ENCODE measurements at places on chromosomes 13 and 19. TPM values are rescaled to one million over a fixed set of nuclear protein-coding genes. Genes with fewer than 3 reads are reported as not detected.

The FCAR gene
- 0.21 TPM for polyA plus RNA-seq

The ZNF90 gene
- polyA plus RNA-seq: 17.9 TPM

The AP2S1 gene
- 92.3 TPM for polyA plus RNA-seq

The RASIP1 gene
- 15.7 TPM for polyA plus RNA-seq

The SMIM24 gene
- polyA plus RNA-seq: 532 TPM

The PGLYRP2 gene
- 0.04 TPM for polyA plus RNA-seq

The SIGLEC14 gene
- polyA plus RNA-seq: 0.25 TPM

GRCh38 chr13:48873587-48873986, 102.1 kb upstream of the FNDC3A start:
- no peak for DNase-seq

GRCh38 chr13:24922387-24922744, 158.4 kb downstream of the RNF17 start:
- no peak for DNase-seq

DNA sequence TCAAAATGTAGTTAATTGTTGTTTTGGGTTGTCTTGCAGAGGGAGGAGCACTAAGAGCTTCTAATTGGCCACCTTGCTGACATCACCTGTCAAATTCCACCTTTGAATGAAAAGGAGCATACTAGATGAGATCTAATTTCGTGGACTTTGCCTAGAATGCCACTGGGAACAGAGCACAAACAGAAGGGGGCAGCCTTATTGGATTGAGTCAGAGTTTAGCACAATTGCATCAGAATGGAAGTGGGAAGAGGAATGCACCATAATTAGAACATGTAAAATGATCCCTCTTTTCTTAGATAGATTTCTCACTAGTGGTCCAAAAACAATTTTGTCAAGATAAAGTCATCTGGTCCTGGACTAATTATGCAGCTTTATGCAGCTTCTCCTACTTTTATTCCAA, 1552.2 kb downstream of the PCDH9 start:
- no peak for DNase-seq

DNA sequence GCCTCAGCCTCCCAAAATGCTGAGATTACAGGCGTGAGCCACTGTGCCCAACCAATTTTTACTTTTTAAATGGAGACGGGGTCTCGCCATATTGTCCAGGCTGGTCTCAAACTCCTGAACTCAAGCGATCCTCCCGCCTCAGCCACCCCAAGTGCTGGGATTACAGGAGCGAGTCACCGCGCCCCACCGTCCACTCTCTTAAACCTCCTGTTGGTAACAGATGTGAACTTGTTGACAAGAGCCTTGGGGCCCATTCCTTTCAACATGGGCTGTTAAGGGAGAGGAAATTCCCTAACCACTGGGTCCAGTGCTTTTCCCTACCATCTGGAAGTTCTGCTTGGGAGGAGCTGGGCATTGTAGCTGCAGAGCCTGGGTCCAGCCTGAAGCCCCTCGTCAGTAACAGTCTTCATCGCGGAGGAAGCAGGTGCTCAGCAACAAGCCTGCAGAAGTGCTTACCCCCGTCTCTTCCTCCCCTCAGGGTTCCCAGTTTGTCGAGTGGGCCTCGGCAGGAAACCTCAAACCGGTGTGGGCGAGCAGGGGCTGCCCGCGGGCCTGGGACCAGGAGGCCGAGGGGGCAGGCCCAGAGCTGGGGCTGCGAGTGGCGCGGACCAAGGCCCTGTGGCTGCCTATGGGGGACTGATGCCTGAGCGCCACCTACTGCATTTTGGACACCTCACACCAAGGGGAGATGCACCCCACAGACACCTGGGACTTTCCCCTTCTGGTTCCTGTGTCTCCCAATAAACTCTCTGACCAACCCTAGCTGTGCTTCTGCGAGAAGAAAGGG, 4.0 kb upstream of the FLT3LG start:
- no peak for DNase-seq

DNA sequence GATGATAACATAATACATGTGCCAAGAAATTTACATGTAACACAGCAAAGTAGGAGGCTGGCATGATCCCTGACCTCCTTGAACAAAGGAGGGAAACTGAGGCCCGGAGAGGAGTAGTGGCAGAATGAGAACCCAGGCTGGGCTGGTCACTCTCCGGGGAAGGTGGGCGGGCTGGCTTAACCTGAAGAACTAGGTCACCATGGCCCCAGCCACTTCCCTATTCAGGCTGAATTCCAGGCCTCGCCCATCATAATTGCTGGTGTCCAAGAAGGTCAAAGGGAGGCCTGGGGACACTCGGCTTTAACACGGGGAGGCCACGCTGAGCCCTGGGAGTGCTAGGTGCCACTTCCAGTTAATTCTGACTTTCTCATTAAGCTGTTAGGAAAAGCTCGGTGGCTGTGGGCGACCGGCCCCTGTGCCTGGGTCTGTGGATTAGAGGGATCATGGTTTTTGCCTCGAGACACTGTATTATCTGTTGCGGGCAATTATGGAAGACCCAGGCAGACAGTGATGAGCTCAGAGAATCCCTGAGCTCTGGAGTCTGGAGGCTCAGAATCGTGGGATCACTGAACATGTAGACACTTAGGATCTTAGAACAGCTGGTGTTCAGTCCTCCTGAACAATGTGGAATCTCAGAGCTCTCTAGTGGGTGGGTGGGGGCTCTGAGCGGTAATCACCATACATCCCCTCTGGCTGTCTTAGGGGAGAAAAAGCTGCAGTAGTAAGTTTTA, 5.0 kb upstream of the TINCR start:
- DNase-seq: no peak

GRCh38 chr13:98549006-98549727, 27.7 kb downstream of the STK24 start:
- DNase-seq: no peak

GRCh38 chr13:94309997-94310855, 169.3 kb downstream of the DCT start:
- DNase-seq: no peak

DNA sequence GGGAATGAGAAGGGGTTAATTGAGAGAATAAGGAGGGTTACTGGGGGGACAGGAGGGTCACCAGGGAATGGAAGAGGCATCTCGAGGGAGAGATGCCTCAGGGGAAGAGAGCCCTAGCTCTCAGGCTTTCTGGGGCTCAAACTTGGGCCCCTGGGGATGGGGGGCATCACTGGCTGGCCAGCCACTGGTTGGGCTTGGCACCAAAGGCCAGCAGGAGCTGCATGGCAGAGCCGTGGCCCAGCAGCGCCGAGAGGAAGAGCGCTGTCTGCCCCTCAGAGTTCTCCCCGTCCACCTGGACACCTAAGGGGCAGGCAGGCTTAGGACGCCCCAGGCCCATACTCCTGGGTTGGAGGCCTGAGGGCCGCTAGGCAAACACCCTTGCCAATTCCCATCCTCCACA, 17.5 kb downstream of the ARHGAP33 start:
- no peak for DNase-seq

DNA sequence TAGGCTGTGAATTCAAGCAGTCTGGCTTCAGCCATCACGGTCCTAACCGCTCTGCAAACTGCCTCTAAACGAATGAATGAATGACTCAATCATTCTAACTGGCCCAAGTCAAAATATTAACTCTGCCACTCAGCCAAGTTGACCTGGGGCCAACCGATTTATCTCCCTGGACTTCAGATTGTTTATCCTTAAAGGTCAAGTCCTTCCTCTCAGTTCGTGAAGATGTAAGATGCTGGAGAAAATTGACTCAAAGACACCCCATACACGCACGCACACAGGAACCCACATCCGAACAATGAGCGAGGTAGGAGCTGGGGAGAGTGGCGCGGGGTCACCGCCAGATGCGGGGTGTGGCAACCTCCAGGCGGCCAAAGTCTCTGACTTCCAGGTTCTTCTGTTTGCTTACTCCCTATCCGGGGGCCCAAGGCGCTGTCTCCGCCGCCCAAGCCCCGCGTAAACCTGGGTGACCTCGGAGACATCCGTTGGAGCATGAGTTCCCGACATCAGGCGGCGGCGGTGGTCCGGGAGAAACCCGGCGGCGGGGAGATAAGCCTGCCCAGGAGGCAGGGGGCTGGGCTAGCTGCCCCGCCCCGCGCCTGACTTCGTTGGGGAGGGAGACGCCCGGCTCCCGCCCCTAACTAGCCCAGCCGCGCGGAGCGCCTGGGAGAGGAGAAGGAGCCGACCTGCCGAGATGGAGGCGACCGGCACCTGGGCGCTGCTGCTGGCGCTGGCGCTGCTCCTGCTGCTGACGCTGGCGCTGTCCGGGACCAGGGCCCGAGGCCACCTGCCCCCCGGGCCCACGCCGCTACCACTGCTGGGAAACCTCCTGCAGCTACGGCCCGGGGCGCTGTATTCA, at the start of gene CYP2S1:
Gene CYP2S1, plus strand, starts transcription at position 646 of the 856 bp plus-strand sequence. Its CDS starts 46 bp downstream, at position 692.
- DNase-seq: no peak

DNA sequence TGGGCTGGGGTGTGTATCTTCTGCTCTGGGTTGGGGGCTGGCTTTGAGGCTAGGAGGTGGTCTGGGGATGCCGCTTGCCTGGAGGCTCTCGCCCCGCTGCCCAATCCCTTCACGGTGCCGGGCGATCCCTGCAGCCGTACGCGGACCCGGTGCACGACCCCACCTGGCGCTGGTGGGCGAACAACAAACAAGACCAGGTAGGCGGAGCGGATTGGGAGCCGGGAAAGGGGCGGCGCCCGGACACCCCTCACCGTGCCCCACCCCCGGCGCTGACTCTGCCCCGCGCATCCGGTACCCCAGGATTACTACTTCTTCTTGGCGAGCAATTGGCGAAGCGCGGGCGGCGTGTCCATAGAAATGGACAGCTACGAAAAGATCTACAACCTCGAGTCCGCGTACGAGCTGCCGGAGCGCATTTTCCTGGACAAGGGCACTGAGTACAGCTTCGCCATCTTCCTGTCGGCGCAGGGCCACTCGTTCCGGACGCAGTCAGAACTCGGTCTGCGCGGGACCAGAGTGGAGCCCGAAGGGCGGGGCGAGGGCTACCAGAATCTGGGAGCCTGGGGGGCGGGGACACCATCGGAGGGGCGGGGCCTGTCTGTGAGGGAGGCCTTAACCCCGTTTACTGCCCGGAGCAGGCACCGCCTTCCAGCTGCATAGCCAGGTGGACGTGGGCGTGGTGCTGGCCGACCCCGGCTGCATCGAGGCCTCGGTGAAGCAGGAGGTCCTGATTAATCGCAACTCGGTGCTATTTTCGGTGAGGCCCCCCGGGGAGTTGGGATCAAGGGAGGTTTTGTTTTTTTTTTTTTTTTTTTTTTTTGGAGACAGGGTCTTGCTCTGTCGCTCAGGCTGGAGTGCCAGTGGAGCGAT, 12.1 kb upstream of the PSMD8 start:
- peak; percentile 57 for DNase-seq

DNA sequence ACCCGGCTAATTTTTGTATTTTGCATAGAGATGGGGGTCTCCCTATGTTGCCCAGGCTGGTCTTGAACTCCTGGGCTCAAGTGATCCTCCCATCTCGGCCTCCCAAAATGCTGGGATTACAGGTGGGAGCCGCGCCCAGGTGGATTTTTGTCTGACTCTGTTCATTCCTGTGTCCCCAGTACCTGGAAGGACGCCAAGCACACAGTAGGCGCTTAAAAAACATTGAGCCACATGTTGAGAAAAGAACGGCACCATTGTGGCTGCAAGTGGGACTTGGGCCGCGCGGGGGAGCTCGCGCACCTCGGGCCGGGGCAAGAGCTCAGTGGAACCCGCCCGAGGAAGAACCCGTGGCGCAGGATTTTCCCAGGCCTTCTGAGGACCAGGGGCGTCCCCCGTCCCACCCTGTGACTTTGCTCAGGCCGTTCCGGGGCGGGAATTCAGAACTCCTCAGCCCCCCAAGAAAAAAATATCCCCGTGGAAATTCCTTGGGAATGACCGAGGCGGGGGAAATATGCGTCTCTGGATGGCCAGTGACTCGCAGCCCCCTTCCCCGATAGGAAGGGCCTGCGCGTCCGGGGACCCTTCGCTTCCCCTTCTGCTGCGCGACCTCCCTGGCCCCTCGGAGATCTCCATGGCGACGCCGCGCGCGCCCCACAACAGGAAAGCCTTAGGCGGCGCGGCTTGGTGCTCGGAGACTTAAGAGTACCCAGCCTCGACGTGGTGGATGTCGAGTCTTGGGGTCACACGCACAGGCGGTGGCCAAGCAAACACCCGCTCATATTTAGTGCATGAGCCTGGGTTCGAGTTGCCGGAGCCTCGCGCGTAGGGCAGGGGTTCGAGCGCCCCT, 1.4 kb upstream of the ICAM1 start:
- DNase-seq: peak; percentile 62

DNA sequence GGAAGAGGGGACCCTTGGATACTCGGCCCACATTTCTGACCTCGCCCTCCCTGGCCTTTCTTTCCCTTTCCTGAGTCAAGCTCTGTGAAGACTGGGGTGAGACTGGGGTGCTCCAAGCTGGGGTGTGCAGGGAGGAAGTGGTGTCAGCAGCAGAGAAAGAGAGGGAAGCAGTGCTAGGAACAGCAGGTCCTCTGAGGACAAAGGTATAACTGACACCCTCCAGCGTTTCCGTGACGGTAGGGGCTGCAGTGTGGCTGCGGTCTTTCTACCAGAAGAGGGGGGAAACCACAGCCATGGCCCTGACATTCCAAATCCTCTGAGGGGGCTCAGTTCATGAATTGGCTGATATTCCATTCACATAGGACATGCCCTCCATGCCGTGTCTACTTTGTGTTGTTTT, 1.1 kb downstream of the KIR3DL2 start:
- no peak for DNase-seq

GRCh38 chr19:17393002-17393401, 994 bp downstream of the CCDC194 start:
- DNase-seq: no peak

DNA sequence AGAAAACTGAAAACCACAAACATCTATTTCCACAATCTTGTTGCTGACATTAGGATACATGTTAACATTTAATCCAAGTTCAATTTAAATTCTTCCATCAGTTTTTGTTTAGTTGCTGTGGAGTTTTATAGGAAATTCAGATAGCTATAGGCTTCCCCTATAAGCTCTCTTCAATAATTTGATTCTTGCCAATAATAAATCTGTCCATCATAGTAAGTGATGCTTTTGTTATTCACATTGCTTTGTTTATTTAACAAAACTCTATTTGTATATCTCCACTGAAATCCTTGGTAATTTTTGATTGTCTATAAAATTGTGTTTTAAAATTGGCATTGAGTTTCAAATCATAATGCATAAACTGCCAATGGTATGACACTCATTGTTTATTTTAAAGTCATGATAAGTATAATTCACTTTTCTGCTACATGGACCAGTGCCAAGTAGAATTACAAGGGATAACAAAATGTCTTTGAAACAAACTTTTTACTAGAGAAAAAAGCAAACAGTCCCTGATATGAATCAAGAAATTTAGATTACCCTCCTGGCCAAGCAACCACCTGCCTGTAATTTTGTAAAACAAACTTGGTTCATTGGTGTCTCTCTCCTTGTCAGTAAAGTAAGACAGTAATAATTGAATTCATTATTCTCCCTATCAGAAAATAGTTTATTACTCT, 577.3 kb upstream of the GPC6 start:
- DNase-seq: no peak

- no peak for DNase-seq
Measured at GRCh38 chr19:6278740-6279619, 795 bp downstream of the MLLT1 start.

GRCh38 chr19:49212016-49212701, 54.6 kb downstream of the TRPM4 start:
- no peak for DNase-seq

- no peak for DNase-seq
Measured at GRCh38 chr19:16227837-16228636, 30.3 kb downstream of the AP1M1 start.

- DNase-seq: peak; percentile 86
Measured at GRCh38 chr19:2610637-2611482, 91.6 kb downstream of the GNG7 start.

GRCh38 chr13:106418556-106418955, 116.9 kb downstream of the EFNB2 start:
- DNase-seq: no peak

- no peak for DNase-seq
Measured at GRCh38 chr13:56735537-56735942, 405.2 kb upstream of the PRR20A start.
